ENCODE measurements at places on chromosomes 1 and 21.
A peak's percentile ranks its signal among the peaks of the same experiment; 100 is the strongest.

- no peak for DNase-seq
Measured at GRCh38 chr1:51955797-51956527, 34.5 kb downstream of the RAB3B start.

- no peak for DNase-seq
Measured at GRCh38 chr1:237672748-237673147, 218.0 kb downstream of the ZP4 start.

- DNase-seq, result no peak
Measured at GRCh38 chr1:66245691-66246090, 288.3 kb upstream of the SGIP1 start.

DNA sequence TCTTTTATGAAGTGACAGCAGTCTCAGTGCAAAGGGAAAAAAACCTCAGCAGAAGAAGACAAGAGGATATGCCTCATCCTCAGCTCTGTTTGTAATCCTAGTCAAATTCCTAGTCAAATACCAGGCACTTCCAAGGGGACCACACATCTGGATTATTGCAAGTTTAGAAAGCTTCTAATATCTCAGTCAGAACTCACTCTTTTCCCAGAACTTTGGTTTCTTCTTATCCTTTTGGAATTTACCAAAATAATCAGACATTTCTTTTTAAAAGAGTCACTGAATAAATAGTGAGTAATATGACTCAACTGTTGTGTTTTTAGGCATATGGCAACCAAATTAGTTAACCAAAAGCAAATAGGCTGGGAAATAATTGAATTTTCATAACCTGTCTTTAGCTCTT is 47.8 kb downstream of the PRRX1 start:
- peak; percentile 70 for DNase-seq

- DNase-seq, result no peak
Measured at GRCh38 chr1:160844447-160845232, 18.0 kb downstream of the CD244 start.

- DNase-seq, result peak; percentile 74
Measured at GRCh38 chr21:41612674-41613532, 104.9 kb upstream of the TMPRSS2 start.

- no peak for DNase-seq
Measured at GRCh38 chr1:236395230-236395946, 1.3 kb downstream of the EDARADD start.

All from AG04450 (cell line).